Stimulated activated CD8-positive, alpha-beta memory T cell treated with anti-CD3 and anti-CD28 coated beads, Interleukin-15, amount 100 ng/mL, for 1 hour (primary cell): ENCODE measurements at places on chromosomes 5 and 9.

- DNase-seq = no peak
These were observed 92.6 kb downstream of the CDKN2A start for GRCh38 chr9:21901546-21901945.

- DNase-seq = no peak
These were observed 237.1 kb downstream of the CACNA1B start for GRCh38 chr9:138114501-138115245.

GRCh38 chr5:68224509-68225187 is 9.1 kb downstream of the PIK3R1 start:
- no peak for DNase-seq

DNA sequence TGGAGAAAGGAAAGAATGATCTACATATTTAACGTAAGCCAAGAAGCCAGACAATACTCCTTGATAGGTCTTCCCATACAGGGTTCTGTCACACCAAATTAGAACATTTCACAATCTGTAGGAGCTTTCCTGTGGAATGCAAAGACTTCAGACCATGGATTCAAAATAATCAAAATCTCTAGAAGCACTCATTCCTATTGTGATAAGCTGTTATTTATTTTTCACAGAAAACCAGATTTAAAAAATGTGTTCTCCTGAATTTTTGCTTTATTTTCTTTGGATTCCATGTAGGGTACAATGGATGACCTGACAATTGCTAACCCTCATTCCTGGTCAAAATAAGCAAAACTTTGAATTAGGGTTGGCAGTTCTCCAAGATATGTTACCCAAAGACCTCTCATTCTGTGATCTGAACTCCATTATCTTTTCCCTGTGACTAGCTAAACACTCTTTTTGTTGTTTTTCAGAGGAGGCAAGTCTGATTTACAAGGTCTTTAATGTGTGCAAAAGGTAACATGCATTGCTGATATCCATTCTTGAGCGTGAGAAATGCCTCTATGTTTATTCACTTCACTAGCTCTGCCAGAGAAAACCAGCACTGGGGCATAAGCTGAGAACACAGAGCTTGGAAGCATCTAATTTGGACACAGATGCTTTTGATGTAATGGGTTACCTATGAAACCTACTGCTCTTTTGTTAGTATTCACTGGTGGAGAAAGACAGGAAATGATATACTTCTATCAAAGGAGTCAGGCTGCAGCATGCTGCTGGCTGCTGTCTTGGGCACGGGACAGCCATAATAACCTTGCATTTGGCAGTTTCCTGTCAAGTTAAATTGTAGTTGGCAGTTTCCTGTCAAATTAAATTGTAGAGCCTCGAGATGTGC is 31.4 kb downstream of the ACTBL2 start:
- no peak for DNase-seq

- no peak for DNase-seq
These were observed 121.7 kb downstream of the ICE1 start for GRCh38 chr5:5544094-5544663.

DNA sequence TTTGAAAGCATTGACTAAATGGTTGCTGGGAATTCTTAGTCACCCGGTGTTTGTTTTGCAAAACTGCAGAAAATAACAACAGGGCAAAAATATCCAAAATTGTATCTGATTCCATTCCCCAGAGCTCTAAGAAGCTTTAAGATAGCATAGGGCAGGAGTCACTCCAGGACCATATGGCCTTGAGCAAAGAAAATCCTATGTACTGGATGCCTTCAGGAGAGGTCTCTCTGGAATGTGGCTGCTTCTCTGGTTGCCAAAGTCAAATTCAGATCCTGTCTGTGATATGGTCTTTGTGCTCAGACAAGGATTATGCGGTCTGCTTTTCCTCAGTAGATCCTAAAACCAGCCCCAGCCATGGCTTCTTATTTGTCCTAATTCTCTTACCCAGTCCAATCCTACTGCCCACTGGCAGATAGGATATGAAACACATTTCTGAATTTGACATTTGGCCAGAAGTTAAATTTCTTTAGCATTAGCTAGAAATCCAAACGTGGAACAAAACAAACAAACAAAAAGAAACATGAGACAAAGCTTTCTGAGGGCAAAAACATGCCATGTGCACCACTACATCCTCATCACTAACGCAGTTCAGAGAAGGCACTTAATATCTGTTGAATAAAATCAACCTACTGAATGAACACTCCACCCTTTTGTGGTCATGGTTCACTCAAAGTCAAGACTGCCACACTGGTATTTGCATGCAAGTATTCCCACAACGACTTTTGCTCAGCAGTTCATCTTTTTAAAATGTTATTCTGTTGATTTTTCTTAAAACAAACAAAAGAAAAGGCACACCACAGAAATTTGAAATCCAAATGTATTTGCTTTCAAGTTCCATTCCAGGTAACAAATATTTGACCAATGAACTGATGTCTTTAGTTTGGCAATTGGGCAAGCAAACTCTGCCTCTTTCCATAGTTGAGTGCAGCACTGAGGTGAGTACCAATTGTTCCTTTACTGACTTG is 165.7 kb downstream of the TRPM6 start:
- no peak for DNase-seq

DNA sequence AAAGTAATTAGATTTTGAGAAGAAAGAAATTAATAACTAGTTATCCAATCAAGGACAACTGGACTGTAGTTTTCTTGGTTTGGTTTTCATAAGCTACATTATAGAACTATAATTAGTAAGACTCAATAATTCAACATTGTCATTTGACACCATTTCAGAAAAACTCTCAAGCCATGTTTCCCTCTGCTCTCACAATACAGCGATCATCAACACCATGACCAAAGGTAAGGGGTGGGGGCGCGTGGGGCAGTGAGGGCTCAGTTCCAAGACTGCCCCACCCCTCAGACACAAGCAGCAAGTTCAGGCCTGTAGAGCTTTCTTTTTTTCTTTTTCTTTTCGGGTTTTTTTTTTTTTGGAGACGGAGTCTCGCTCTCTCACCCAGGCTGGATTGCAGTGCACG is 6.4 kb downstream of the CMBL start:
- no peak for DNase-seq

- DNase-seq = no peak
These were observed 33.1 kb downstream of the GRAMD2B start for GRCh38 chr5:126456217-126456820.

GRCh38 chr5:337563-338130 is 16.1 kb downstream of the AHRR start:
- DNase-seq = no peak

DNA sequence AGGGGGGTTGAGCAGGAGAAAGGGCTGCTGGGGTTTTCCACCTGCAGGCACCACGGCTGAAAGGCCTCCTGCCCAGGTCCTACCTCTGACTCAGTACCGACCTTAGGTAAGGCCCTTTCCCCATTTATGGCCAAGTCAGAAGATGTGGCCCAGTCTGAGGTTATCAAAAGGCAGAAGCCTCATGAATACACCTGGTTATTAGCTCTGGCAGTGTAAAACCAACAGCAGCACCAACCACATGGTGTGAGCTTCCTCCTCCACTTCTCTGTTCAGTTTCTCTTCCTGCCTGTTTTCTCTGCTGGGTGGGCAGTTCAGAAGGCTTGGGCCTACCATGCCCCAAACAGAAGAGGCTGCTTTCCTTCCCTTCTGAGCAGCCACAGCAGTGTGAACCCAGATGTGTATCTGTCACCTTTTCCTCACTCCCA is 86.9 kb downstream of the UGCG start:
- DNase-seq = no peak

GRCh38 chr5:128035689-128036088 is 47.9 kb upstream of the SLC12A2 start:
- DNase-seq = no peak

DNA sequence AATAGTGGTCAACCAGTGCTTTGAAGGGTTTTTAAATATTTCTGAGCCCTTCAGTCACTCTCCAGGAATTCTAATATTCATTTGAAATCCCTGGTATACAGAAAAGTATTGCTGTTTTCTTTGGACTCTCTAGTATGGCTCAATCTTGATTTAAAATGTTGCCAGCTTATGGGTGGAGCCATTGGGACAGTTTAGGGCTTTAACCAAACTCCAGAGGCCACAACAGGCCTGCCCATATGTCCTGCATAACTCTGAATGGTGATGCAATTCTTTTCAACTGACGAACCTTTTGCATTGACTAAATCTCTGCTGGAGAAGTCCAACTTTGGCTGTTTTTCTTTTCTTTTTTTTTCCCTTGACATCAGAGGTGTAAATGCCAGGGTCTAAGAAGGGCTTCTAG is 10.3 kb upstream of the ANKHD1 start:
- DNase-seq = no peak

DNA sequence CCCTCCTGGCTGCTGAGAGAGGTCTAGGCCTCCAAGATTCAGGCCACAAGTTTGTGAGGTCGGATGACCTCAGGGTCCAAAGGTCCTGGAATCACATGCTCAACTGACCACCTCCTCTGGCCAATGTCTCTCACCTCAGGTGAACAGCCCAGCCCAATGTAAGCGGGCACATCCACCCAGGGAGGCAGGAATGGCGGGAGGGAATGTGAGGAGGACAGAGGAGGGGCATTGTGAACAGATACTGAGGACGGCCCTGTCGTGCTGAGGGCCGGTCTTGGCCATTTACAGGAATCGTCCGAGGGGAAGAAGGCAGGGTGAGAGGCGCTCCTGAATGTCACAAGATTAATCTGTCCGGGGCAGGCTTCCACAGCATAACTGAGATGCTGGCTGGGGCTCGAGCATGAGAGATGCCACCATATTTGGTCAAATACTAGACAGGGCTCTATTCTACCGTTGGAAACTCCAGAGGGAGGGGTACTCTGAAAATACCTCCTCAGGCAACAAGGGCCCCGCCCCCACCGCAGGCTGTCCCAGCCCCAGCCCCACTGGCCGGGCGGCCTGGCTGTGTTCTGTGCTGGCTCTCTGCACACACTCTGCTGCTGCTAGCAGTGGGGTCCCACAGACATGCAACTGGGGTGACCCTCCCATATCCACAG is 1.5 kb upstream of the IL17B start:
- DNase-seq = no peak

DNA sequence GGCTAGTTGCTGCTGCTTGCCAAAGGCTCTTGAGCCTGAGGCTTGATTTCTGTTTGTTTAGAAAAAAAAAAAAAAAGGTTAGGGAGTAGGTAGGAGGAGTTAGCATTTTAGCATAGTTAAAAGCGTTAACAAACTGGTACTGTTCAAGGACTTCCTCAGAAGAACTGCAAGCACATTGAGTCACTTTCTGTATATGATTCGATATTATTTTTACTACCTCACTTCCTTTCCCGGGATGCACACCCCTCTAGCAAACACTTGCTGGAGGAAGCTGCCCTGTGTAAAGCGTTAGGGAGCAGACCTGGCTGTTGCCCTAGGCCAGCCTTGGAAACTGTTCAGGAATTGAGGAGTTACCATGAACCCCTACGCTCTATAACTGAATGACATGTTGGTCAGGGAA is 15.7 kb upstream of the CEP120 start:
- no peak for DNase-seq

DNA sequence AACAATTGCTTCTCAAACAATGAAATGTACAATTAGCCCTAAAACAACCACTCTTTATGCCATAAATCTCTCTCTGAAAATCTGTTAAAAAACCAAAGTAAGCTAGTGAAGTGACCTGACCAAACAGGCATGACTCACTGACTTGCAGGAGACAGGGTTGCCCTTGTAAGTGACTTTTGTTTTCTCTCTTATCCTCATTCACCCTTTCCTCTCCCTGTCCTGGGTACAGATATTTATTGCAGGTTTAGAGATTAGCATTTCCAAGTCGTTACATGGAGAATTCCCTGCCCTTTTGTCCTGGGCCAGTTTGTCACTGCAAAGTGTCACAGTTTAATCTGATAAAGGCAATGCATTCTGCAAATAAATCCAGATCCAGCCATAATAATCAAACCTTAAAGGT is 484.2 kb downstream of the IRX1 start:
- DNase-seq = no peak

- no peak for DNase-seq
These were observed 234.9 kb downstream of the FAM170A start for GRCh38 chr5:119864286-119864685.

- no peak for DNase-seq
These were observed 140.9 kb downstream of the AOPEP start for GRCh38 chr9:94867281-94867841.

DNA sequence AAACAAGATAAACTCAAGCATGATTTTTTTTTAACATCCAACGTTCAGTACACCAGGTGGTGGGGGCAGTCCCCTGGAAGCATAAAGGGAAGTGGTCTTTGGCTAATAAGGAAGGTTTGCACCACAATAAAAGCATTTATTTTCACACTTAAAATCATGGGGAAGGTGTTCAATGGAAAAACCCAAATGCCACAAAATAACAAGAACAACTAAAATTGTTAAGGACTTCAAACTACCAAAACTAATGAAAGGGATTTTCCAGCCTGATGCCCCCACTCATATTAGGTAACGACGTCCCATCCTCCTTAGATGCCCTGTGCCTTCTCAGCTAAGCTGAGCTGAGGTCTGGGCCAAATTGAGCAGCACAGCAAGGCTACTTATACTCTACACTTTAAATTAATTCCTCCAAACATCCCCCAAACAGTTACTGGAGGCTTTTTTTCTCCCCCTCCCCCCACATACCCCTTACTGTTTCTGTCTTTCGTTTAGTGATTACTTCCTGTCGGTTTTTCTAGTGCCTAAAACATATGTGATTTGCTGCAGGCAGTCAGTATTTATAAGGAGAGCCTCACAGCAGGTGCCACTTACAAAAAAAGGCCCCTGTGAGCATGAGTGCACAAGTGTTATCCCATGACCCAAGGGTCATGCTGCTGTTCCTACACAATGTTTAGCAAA is 259.7 kb upstream of the ZNF608 start:
- DNase-seq = no peak

DNA sequence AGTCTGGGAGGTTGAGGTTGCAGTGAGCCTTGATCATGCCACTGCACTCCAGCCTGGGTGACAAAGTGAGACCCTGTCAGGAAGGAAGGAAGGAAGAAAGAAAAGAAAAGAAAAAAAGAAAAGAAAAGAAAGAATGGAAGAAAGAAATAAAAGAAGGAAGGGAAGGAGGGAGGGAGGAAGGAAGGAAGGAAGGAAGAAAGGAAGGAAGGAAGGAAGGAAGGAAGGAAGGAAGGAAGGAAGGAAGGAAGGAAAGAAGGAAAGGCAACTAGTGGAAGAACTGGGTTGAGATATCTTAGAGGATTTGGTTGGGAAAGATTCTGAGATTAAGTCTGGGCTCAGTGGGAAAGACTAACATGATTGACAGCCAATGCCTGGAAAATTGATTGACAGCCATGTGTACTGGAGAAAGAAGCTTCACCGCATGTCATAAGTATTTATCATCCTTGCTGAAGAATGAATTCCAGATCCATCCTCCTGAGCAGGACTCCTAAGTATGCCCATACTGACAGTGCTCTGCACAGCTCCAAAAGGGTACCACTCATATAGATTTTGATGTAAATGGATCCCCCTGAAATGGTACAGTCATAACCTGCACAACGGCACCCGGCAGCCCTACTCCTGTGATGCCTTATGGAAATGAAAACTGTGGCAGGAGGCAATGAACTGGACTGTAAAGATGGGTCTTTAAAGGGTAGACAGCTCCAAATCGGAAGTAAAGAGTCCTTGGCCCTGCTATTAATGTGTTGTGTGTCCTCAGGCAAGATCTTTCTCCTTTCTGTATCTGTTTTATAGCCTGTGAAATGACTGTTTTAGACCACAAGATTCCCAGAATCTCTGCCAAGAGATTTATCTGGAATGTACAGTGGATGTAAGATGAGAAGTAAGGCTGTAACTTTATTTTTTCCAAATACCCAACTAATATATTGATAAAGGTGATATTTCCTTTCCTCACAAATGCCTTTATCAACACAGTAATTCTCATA is 16.9 kb upstream of the ADRA1B start:
- DNase-seq = no peak
